ENCODE measurements at places on chromosomes 5 and 9. TPM values are rescaled to one million over a fixed set of nuclear protein-coding genes. Genes with fewer than 3 reads are reported as not detected.

COL23A1 gene
- 2.6 TPM for total RNA-seq

- no peak for DNase-seq
Observed at GRCh38 chr5:94545870-94546625, 72.4 kb downstream of the KIAA0825 start.

DNA sequence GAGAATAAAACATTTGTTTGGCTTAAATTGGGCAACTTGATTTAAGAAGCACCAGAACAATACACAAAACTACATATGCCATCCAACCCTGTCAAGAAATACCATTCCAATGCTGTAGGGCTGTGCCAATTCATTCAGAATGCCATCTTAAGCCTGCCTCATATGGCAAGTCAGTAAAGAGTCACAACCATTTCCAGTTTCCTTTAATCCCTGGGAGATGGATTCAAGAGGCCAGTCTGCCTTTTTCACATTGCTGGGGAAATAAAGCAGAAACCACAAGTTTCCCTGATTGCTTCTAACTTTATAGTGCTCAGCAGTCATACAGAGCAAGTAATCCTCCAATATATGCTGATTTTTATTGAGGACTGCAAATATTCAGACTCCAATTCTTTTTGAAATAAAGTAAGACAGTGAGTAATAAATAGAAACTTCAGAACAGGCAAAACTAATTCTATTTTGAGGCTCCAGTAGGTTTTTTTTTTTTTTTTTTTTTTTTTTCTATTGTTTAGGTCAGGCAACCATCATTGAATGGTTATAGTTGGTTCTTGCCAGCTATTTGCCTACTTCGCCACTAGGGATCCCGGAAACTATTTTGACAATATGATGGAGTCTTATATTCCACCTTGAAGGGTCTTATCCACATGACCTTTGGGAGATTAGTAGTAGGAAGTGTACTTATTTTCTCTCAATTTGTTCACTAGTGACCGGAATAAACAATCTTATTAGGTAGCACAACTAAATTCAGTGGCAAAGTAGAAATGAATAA, 400.9 kb upstream of the MEF2C start:
- no peak for DNase-seq

FBP1 gene
- total RNA-seq: 1.9 TPM

RANBP17 gene
- total RNA-seq: 20.0 TPM

DNA sequence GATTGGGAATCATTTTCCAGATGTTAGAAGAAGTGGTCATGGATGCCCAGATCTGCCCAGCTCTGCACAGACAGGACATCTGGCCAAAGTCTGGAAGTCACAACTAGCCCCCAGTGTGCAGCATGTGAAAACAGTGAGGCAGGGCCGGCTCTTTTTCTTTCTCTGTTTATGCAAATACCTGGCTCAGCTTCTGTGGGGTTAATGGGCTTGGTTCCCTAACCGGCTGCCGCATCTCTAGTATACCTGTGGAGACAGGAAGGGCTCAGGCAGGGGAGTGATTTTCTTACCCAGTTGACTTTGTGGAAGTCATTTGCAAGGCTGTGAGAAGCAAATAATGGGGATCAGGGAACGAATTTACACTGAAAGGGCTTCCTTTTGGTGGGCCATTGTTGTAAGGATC, 254.8 kb upstream of the PANK3 start:
- DNase-seq: peak; percentile 60

DNA sequence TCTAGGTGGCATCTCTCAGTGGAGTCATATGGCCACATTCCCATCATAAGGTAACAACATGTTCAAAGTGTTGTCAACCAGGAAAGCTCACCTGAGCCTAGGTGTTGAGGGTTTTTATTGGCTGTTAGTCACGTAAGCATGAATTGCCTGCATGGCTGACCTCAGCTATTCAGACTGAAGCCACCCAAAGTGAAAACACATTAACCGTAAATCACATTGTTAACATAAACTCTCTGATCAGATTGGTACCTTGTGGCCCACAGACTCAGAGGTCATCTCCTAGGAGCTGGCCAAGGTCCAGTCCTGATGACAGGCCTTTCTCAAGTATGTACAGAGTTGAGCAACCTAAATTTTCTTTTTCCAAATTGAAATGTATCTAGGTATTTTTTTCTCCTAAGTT, 26.7 kb downstream of the SRFBP1 start:
- no peak for DNase-seq

NRARP gene
- 22.8 TPM for total RNA-seq

SPINK6 gene
- total RNA-seq: not detected

GRCh38 chr5:172640822-172641358, at the start of gene NEURL1B:
TSS of gene NEURL1B (plus strand) at chr5:172641263. CDS start at chr5:172641407, 144 bp downstream.
- DNase-seq: peak; percentile 77

BTNL3 gene
- total RNA-seq: not detected

LPAR1 gene
- 0.99 TPM for total RNA-seq

- DNase-seq: no peak
Observed at GRCh38 chr5:30099634-30100033, 1093.9 kb upstream of the CDH6 start.

GRCh38 chr9:32580631-32581300, 7.8 kb upstream of the NDUFB6 start:
- no peak for DNase-seq

CTNNAL1 gene
- 51.9 TPM for total RNA-seq

- DNase-seq: peak; percentile 53
Observed at GRCh38 chr5:126009566-126009965, 413.6 kb upstream of the GRAMD2B start.

GRCh38 chr9:122978601-122979000, 37.8 kb downstream of the RABGAP1 start:
- DNase-seq: no peak

DNA sequence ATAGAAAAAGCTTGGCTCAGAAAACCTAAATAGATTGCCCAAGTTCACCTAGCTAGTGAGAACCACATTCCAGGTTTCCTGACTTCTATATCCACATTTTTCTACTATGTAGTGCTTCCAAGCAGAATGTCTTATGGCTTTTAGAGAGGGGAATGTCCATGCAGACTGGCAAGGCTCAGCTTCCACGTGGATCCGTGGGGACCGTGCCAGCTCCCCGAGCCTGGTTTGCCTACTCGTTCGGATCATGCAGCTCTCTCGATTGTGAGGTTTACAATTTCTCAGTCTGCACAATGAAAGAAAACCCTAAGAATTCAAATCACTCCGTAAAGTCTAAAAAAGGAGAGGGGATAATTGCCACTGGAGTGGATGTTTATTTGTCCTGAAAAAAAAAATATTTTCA, 256.5 kb upstream of the NR4A3 start:
- no peak for DNase-seq

SV2C gene
- 0.02 TPM for total RNA-seq
